ENCODE measurements at places on chromosomes 7 and 10.

GRCh38 chr7:97421307-97421930 lies 303.9 kb downstream of the SDHAF3 start:
- no peak for DNase-seq

DNA sequence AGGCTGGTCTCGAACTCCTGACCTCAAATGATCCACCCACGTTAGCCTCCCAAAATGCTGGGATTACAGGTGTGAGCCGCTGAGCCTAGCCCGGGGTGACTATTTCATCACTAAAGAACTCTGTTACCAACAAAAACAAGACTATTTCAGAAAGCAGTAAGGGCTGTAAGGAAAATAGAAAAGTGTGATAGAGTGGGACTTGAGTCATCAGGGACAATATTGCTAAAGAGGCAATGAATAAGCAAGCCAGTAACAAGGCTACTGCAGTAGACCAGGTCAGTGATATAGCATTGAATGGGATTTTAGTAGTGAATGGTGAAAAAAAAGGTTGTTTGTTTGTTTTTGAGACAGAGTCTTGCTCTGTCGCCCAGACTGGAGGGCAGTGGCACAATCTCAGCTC lies 51.7 kb downstream of the SVOPL start:
- no peak for DNase-seq

DNA sequence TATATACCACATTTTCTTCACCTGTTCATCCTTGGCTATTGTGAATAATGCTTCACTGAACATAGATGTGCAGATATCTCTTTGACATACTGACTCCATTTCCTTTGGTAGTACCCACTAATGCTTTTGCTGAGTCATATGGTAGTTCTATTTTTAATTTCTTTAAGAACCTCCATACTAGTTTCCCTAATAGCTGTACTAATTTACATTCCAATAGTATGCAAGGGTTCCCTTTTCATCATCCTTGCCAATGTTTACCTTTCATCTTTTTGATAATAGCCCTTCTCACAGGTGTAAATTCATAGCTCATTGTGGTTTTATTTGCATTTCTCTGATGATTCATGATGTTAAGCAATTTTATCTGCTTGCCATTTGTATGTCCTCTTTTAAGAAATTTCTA lies 159.9 kb downstream of the CALCR start:
- no peak for DNase-seq

DNA sequence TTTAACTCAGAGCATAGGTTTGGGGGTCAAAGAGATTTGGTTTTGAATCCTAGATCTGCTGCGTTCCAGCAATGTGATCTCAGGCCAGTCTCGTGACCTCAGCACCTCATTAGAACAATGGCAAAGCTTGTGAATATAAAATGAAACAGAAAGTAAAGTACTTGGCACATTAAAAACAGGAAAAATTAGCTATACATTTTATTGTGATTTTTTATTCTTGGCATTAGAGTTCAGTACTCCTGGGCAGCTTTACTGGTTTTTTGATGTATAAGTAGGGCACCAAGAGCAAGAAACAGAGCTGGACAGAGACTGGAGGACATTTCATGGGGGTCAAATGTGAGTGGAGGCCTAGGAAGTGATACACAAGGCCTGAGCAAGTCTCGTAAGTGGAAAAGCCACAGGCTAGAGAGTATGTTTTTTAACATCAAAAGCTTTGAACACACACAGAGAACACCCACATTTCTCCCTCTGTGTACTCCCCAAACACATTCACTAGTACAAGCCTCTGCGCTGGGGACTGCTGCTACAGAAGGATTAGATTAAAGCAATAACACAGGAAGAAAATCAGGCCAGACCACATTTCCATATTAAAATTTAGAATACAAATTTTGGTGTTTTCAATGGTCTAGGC lies 157.2 kb upstream of the SLC25A13 start:
- DNase-seq: no peak

GRCh38 chr10:131251146-131251541 lies 60.4 kb downstream of the TCERG1L start:
- no peak for DNase-seq

DNA sequence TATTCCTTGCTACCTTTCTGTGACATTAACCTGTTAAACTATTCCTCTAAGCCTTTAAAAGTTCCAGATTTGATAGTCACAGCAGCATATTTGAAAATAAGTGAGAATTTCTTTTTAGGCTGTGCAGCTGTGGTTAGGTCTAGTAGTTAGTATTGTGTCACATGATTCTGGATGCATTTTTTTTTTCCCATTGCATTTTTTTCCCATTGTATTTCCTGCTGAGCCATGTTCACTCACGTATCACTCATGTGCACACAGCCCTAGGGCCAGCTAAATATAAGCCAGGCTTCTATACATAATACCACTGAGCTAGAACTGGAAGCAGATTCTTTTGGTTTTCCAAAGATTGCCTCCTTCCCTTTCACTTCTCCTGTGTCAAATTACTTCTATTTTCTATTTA lies 37.4 kb downstream of the DNAJC9 start:
- no peak for DNase-seq

All from NCI-H446 (cell line).